LHCN-M2 (cell line): ENCODE measurements at places on chromosomes 16 and 17.

DNA sequence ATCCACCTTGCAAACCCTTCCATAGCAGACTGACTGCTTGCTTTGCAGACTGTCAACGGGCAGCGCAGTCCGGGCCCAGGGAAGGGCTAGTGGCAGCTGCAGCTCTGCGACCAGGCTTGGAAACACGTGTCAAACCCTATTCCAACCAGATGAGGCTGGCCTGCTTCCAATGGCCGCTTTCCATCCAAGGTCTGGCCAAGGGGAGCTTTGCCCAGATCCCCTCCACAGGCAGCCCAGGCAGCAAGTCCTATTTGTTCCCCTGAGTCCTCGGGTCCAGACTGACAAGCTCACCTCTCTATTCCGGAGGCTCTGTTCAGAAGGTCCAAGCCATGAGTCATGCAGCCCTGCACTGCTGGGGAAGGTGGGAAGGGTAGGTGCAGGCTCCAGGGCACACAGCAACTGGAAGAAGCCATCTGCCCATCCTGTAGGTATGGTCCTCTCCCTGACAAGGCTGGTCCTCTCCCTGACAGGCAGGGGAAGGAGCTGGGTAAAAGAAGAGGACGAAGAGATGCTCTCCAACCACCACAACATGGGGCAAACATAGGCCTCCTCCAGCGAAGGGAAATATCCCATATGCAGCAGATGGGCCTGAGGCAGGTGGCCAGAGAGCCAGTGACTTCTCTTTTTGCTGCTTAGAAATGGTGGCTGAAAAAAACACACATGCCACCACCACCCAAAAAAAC lies 22.6 kb upstream of the AXIN2 start:
- no peak for DNase-seq

DNA sequence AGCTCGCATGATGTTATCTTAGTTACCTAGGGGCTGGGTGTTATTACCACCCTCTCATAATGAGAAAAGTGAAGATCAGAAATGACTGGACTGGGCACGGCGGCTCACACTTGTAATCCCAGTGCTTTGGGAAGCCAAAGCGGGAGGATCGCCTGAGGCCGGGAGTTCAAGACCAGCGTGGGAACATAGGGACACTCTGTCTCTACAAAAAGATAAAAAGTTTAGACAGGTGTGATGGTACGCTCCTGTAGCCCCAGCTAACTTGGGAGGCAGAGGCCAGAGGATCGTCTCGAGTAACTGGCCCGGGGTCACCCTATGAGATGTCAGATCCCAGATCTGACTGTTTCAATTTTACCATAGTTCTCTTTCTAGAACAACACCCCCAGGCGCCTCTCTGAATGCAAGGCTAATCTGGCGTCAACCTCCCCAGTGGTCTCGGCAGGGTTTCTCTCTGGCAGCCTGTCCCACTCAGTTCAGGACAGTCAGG lies 1.9 kb upstream of the CCDC102A start:
- no peak for DNase-seq

DNA sequence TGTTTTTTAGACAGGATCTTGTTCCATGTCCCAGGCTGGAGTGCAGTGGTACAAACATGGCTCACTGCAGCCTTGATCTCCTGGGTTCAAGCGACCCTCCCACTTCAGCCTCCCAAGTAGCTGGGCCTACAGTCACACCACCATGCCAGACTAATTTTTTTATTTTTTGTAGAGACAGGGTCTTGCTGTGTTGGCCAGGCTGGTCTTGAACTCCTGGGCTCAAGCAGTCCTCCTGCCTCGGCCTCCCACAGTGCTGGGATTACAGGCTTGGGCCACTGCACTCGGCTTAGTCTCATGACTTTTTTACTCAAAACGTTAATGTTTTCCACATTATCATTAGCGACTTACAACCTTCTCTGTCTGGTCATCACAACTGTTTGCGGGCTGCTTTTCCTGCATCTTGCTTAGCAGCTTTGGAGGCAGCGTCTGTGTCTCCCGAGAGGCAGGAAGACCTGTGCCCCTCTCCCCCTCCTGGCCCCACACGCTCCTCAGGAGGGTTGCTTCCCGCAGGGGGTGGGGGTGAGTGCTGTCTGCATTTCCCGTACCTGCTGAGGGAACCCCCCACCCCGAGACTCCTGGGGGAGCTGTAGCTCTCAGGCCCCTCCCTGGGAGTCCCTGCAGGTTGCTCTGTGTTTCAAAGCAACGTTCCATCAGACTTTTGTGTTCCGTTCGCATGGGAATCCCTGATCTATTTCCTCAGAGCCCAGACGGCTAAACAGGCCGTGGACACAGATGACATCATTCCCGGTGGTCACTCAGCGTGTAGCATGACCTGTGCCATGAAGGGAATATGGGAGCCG lies 52.6 kb downstream of the PGS1 start:
- DNase-seq: no peak

DNA sequence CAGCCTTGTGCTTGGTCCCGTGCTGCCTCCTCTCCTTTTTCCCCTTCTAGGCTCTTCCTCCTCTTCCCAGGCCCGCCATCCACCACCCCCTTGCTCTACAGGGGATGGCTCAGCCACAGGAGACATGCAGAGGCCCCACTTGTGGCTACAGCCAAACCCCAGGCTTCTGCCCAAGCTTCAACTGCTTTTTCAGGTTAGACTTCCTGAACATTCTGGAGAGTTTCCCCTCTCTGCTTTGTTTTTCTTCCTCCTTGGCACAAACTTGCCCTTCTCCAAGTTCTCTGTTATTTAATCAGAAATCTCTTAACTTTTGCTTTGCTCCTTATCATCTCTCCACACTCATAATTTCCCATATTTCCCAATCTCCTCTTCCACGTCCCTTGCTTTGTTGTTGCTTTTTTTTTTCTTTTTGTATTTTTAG lies 18.3 kb upstream of the HAS3 start:
- DNase-seq: no peak

- no peak for DNase-seq
Observed at GRCh38 chr17:15408803-15409202, 58.6 kb downstream of the CDRT4 start.

- no peak for DNase-seq
Observed at GRCh38 chr16:13335879-13336278, 434.5 kb downstream of the SHISA9 start.

DNA sequence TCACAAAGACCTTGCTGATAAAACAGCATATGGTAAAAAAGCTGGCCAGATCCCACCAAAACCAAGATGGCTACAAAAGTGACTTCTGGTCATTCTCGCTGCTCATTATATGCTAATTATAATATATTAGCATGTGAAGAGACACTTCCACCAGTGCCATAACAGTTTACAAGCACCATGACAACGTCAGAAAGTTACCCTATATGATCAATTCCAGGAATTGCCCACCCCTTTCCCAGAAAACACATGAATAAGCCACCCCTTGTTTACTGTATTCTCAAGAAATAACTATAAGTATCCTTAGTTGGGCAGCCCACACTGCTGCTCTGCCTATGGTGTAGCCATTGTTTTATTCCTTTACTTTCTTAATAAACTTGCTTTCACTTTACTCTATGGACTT lies 44.6 kb upstream of the IRX5 start:
- DNase-seq: no peak

- DNase-seq: no peak
Observed at GRCh38 chr17:82458885-82459424, 414 bp downstream of the NARF start.

GRCh38 chr16:692356-693108 lies 2.3 kb upstream of the WDR24 start:
- no peak for DNase-seq

DNA sequence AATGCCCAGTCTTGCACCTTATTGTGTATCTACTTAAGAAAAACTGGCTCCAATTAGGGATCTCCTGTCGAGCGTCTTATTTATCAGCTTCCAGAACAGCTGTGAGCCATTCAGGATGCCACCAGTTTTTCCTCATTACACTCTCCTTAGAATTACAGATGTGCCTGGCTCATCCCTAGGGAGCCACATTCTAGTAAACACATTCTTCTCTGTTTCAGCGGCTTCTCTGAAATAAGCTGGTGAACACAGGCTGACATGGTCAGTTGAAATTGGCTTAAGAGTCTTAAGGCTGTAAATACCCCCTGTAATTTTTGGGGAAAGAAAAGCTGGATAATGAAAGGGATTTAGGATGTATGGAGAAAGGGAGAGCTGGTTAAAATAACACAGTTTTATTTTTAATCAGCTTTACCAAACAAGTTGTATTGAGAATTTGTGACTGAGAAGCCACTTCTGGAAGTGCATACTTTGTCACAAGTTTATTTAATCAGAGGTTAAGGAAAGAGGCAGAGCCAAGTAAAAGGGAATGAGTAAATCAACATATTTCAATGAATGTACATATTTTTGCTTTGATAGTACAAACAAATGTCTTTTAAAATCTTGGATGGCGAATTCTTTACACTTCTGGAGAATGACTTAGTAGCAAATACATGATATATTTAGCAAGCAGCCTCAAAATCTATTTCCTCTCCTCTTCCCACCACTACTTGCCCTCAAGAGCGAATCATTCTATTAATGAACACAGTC lies 562.0 kb upstream of the GOT2 start:
- DNase-seq: peak; percentile 19

- DNase-seq: no peak
Observed at GRCh38 chr17:20094777-20095176, 85.6 kb downstream of the SPECC1 start.

DNA sequence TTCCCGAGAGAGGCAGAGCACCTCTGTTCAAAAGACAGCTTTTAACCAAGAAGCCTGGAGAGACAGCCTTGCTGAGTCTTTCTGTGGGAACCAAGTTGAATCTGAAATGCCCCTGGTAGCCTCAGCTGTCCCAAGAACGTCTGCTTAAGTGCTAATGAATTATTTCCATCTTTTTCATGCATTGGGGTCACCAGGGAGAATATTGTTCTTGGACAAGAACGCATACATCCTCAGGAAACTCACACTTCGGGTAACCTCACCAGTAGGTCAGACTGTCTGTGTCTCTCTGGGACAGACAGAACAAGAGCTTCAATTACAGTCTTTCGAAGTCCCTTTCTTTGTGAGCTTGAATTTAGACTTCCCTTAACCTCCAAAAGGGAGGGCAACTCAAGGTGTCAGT lies 134.6 kb upstream of the ADAMTS18 start:
- no peak for DNase-seq

DNA sequence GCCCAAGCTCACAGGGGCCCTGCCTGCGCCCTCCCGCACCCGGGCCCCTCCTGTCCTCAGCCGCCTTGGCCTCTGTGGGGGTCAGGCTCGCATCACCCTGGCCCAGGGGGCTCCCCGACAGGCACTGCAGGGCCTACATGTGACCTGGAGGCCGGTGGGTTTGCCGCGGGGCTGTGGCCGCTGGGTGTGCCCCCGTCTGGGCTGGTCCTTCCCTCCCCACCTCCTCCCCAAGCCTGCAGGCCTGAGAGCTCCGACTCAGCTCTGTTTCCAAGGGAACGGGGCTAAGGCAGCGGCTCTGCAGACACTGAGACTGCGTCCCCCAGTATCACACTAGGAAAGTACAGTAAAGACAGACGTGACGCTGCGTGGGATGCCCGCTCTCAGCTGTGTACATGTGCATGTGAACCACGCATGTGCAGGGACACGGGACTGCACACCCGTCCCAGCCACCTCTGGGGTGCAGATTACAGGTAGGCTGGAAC lies 16.5 kb upstream of the WDR45B start:
- no peak for DNase-seq

DNA sequence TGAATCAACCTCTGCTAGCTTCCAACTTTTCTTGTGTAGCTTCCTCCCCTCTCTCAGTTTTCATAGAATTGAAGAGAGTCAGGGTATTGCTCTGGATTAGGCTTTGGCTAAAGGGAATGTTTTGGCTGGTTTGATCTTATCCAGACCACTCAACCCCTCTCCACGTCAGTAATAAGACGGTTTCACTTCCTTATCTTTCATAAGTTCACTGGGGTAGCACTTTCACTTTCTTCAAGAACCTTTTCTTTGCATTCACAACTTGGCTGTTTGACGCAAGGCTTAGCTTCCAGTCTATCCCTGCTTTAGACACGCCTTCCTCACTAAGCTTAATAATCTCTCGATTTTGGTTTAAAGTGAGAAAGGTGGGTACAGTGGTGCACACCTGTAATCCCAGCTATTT lies 29.7 kb upstream of the OR1A2 start:
- no peak for DNase-seq

- DNase-seq: no peak
Observed at GRCh38 chr17:68457168-68457538, at the start of gene WIPI1. WIPI1 (minus strand) TSS chr17:68457496; CDS start chr17:68457421, 75 bp downstream.

DNA sequence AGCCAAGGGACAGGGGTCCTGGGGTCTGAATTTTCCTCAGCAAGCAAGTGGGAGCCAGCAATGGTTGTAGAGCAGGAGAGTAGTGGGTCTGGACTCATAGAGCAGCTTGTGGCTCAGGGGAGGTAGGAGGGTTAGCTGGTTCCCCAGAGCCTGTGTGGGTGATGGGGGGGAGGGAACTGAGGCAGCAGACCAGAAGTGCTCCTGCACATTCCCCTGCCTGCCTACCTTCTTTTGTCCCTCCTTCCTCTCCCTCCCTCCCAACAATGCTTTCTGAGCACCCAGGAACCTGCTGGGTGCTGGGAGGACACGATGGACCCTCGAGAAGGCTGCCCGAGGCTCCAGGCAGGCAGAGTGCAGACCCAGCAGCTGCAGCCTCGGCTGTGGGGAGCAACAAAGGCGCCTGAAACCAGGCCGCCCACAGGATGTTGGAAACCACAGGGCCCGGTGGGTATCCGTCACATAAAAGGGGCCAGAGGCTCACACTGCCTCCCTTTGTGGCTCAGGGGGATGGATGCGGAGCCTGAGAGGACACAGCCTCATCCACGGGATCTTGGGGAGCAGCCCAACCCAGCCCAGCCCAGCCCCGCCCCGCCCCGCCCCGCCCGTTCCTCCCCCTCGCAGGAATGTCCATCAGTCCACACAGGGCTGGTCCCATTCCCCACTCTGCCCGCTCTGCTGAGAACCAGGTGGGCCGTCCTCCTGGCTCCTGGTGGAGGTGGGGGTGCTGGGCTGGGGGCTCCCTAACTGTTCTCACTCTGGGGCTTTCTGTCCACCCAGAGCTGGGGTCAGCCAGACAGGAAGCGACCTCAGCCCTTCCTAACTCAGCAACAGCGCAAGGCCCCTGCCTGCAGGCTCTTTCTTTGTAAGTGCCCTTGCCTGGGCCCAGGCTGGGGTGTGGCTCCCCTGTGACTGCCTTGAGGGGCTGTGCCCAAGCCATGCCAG lies 1.7 kb upstream of the NLRC3 start:
- DNase-seq: peak; percentile 19

- no peak for DNase-seq
Observed at GRCh38 chr16:63652091-63652490, 1469.8 kb downstream of the CDH11 start.

DNA sequence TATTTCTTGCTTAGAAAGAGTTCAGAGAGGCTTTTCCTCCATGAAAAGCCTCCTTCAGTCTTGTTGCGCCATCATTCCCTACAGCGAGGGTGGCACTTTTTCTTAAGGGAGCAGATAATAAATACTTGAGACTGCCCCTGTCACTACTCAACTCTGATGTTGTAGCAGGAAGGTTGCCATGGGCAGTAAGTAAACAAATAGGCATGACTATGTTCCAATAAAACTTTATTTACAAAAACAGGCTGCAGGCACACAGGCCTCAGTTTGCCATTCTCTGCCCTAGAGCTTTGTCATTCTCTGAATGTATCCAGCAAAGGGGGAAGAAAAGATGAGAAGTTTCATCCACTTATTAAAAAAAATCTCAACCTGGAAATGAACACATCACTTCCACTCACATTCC lies 60.4 kb downstream of the MYOCD start:
- DNase-seq: no peak
